NK-92 treated with Interleukin-12 subunit alpha and Interleukin-12 subunit beta, amount 100 ng/mL, for 24 hours (cell line): ENCODE measurements at places on chromosomes 1 and 21.

DNA sequence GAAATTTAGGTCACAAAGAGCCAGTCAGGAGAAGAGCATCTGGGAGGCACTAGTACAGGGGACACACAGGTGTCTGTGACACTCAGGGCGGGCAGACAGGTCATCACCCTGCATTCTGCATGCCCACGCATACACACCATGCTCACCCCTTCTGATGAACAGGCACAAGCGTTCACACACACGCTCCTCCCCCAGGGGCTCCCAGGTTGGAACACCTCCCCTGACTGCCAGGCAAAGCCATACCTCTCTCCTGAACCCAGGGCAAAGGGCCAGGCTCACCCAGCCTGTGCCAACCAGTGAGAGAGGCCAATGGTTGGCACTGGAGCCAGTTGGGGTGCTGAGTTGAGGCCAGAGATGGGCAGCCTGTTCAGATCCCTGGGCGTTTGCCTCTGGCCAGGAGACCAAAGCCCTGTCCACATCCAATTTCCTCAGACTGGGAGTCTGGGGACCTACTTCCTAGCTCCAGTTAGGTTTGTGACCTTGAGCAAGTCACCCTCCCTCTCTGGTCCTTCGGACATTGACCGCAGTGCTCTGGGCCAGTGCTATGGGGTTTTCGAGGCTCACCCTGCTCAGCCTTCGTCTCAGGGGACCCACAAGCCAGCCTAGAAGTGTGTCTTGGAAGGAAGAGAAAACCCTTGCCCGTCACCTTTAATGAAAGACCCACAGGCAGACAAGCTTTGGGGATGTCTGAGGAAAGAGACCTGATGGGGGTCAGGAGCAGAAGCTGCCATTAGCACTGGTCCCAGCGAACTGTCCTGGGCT is 5.8 kb upstream of the LAD1 start:
- DNase-seq: no peak

DNA sequence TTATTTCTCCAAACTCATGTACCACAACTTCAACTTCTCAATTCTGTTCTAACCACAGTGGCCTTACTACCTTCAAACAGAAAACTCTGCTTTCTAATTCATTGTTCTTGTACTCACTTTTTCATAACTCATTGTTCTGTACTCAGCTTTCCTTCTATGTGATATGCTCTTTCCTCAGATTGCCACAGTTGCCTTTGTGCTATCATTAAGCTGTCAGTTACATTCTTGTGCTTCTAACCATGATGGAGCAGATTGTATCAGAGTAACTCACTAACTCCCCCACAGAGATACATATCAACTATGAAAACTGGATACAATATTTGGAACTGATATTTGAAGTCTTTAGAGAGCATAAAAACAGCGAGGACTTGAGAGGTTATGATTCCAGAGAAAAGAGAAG is 1213.7 kb downstream of the KCNT2 start:
- DNase-seq: no peak

DNA sequence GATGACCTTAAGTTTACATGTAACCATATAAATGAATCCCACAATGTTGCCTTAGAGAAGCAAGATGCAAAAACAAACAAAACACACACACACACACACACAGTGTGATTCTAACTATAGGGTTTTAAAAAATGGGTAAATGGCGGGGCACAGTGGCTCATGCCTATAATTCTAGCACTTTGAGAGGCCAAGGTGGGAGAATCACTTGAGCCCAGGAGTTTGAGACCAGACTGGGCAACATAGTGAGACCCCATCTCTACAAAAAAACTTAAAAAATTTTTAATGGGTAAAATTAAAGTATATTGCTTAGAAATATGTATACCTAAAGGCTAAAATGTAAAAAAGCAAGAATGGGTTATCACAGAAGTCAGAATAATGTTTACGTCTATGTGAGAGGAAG is 15.8 kb downstream of the KMO start:
- no peak for DNase-seq

- no peak for DNase-seq
Observed at GRCh38 chr1:216958569-216958968, 235.3 kb upstream of the ESRRG start.

- no peak for DNase-seq
Observed at GRCh38 chr1:3393024-3393986, 61.2 kb upstream of the ARHGEF16 start.

GRCh38 chr1:243316366-243316989 is 60.6 kb downstream of the SDCCAG8 start:
- DNase-seq: no peak

GRCh38 chr1:231971397-231972110 is 345.0 kb downstream of the DISC1 start:
- no peak for DNase-seq

- DNase-seq: no peak
Observed at GRCh38 chr1:42691157-42691498, 8.9 kb downstream of the YBX1 start.

- DNase-seq: no peak
Observed at GRCh38 chr1:183871142-183871541, 66.2 kb downstream of the RGL1 start.

DNA sequence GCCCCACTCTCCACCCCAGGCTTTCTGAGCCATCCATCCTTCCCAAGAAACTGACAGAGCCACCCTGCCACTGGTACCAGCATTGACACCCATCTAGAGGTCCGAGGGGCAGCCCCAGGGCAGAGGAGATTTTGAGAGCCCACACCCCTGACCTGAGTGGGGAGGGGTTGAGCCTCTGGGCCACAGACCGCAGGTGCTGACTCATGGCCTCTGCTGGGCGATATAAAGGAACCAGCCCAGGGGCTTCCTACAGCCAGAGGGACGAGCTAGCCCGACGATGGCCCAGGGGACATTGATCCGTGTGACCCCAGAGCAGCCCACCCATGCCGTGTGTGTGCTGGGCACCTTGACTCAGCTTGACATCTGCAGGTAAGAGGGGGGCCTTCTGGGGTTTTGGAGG is at the start of gene PADI4:
TSS of gene PADI4 (plus strand) at position 252 of the 400 bp plus-strand sequence. CDS start at position 278, 26 bp downstream.
- DNase-seq: no peak

DNA sequence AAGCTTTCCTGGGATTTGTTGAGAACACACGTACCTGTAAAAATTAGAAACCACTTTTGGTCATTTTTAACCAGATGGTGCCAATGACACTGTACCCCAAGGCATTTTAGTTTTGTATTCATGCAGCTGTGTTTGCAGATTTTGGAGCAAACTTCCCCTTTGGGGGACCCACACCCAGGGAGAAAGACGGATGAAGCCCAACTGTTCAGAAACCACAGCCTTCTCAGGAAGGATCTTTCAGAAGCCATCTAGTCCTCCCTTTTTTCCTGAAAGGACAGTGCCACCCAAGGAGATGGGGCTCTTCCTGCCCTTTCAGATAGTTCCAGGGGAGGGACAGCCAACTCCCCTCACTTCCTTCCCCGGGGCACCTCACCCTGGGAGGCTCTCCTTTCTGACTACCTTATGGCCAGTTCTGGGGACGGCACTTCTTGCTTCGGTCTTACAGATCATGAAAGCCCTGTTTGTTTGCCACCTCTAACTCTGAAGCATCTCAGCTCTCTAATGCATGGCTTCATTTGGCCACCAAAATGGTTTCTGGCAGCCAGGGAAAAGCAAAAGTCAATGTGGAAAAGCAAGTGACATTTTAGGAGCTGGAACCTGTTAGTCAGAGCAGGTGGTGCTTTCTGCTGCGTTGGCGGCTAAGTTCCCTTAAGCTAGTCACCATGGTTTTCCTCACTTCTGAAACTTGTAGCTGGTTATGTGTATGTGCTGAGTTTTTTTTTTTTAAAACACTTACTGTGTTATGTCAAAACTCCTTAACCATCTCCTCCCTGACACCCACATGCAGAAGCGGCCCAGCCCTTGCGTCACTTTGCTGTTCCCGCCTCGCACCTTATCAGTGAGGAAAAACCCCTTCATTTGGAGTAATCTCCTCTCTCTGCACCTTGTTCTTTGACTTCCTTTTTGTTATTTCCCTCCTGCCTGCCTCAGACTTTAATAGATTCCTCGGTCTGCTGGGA is 10.1 kb downstream of the TMCC2 start:
- no peak for DNase-seq
